ENCODE measurements at places on chromosomes 4 and X.

- DNase-seq, result peak; percentile 27
These were observed 15.3 kb downstream of the USP46 start for GRCh38 chr4:52643785-52644244.

DNA sequence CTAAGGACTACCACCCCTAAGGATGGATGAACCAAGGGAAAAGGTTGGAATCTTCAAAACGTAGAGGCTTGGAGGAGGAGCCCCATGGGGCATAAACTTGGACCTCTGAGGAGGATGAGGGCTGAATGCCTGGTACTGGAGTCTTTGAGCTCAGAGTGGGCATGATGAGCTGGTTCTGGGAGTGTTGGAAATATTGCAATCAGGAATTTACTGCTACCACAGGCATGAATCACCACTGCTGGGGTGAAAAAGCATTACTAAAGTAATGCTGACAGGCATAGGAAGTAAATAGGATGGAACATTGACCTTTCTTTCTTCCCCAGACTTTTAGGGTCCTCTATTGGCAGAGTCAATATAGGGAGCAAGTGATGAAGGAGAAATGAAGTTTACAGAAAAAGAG lies 105.8 kb upstream of the RPS6KA3 start:
- DNase-seq, result no peak

GRCh38 chr4:26590639-26591038 lies 6.8 kb downstream of the TBC1D19 start:
- DNase-seq, result no peak

GRCh38 chr4:146245850-146246249 lies 31.5 kb downstream of the REELD1 start:
- DNase-seq, result no peak

DNA sequence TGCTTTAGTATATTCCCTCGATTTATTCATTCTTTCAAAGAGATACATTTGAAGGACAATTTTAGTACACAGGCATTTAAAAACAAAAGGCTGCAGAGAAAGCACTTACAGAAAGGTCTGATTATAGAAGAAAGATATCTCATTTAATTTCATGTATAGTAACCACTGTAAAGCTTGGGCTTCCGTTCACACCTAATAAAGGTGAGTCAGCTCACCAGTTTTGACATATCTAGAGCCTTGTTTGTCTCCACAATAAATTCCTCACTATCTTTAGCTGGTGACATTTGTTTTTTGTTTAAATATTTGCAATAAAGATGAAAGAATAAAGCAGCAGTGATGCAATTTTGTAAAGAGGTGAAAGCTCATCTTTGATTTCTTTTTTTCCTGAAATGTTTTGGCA lies 1.1 kb upstream of the EPHA5 start:
- no peak for DNase-seq

- no peak for DNase-seq
These were observed 13.1 kb downstream of the RAB33A start for GRCh38 chrX:130184857-130185256.

DNA sequence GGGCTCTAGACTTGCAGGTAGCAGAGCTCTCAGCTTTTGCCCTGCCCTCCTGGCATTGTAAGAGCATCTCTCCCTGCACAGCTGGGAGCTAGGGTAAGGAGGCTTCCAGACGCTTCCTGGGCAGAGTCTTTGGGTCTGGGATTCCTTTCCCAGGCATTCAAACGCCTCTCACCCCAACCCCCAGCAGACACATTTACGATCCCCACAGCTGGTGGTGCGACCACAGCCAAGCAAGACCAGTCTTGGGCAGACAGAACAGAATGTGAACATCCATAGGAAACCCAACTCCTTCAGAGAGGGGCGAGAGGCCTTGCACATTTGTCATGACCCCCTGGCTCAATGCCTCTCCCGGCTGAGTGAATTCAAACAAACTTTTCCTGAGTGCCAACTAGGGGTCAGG lies 38.1 kb upstream of the CD99L2 start:
- DNase-seq, result no peak

- peak; percentile 7 for DNase-seq
These were observed 909.2 kb upstream of the PRKX start for GRCh38 chrX:4622486-4623167.

DNA sequence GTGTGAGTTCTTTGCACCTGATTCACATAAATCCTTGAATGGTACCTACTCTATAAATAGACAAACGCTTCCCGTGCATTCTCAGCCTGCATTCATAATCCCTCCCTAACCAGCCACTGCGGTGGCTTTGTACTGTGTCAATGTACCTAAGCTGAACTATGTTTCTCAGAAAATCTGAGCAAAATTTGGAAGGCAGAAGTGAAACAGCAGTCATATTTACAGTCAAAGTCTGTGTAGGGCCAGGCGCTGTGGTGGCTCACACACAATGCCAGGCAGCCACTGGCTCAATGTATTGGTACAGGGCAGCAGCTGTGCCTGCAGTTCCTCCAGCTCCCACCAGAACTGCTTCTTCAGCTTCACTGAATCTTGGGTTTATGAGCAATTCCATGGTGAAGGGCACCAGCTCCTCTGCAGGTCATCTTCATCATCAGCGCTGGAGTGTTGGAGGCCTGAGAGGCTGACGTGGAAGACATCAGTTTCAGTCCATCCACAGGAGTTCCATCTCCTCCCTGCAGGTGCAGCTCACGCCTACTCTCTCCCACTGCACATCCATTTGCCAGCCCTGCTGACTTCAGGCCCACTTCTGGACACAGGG lies 32.3 kb upstream of the IRF2 start:
- peak; percentile 12 for DNase-seq

DNA sequence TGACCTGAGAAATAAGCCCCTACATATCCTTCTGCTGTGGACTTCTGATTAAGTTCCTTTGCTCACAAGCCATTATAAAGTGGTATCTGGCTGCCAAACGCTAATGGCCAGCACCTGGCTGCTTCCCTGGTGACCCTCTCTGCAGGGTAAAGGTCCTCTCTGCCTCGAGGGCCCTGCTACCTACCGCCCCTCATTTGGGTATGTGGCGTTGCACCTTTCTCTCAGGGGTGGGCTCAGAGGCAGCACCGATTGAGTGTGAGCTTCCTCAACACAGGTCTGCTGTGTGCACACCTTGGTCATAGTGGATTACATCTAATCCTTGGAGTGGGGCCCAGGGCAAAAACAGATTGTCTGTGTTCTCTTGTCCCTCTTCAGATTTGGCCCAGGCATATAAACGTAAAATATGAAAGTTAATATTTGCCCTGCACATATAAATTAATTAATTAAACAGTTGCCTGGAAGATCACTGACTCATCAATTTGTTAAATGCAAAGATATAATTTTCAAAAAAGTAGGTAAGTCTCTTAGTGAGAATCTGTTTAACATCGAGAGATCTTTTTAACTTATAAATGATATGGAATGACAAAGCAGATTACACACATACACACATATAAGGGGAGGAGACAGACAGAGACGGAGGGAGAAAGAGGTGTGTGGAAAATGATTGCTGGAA lies 174.5 kb upstream of the SMIM31 start:
- DNase-seq, result no peak

GRCh38 chrX:119954374-119954773 lies 10.8 kb upstream of the NKAP start:
- DNase-seq, result no peak

- no peak for DNase-seq
These were observed 572.5 kb downstream of the MAGEB5 start for GRCh38 chrX:26788402-26788998.

DNA sequence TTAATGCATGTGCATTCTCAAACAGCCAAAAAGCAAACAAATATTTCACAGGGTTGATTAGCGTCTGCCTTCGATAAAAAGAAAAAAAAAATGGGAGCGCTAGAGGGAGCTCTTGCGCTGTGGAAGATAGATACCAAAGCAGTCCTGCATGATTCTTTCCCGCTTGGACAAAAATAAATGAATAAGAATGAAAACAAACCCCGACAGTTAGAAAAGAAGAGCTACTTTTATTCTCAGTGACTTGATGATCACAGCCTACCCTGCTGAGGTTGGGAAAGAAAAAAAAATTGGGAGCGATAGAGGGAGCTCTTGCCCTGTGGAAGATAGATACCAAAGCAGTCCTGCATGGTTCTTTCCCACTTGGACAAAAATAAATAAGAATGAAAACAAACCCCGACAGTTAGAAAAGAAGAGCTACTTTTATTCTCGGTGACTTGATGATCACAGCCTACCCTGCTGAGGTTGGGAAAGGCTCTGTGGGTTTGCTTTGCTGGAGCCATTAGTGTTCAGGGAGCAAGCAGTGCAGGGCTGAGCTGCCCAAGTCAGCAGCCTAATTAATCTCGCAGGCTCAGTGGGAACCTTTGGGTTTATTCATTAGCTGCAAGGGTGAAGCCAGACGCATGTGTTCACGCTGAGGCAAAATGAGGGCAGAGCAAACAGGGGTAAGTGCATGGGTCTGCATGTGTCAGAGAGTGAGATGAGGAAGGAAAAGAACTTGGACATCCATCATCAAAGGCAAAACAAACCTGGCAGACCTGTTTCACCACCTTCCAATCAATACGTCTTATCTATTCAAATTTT lies 249.3 kb upstream of the PRKX start:
- peak; percentile 38 for DNase-seq

GRCh38 chr4:112153211-112153791 lies 8.0 kb downstream of the FAM241A start:
- no peak for DNase-seq

GRCh38 chr4:93317561-93317960 lies 511.0 kb upstream of the ATOH1 start:
- no peak for DNase-seq

DNA sequence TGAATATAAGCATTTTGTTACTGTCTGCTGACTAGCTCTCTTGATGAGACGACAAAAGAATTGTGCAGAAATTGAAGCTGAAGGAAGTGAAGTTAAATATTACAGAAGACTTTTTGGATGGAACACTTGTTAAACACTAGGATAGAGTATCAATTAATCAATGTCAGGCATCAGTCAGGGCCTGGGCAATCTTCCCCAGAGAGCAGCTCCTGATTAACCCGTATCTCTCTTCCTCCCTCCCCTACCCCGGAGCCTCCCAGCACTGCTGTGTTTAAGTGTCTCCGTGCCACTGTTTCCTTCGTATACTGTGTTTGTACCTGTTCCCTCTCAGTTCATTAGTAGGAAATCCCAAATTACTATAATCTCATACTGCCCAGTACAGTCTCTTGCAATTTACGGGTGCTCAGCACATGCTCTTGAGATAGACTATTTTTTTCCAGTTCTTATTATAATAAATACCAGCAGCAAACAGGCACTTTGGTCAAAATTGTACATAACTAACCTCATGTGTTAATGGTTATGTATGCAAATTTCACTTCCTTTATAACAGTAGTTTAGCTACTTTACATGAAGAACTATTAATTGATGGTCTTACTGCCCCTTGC lies 765.7 kb upstream of the FTHL17 start:
- no peak for DNase-seq

DNA sequence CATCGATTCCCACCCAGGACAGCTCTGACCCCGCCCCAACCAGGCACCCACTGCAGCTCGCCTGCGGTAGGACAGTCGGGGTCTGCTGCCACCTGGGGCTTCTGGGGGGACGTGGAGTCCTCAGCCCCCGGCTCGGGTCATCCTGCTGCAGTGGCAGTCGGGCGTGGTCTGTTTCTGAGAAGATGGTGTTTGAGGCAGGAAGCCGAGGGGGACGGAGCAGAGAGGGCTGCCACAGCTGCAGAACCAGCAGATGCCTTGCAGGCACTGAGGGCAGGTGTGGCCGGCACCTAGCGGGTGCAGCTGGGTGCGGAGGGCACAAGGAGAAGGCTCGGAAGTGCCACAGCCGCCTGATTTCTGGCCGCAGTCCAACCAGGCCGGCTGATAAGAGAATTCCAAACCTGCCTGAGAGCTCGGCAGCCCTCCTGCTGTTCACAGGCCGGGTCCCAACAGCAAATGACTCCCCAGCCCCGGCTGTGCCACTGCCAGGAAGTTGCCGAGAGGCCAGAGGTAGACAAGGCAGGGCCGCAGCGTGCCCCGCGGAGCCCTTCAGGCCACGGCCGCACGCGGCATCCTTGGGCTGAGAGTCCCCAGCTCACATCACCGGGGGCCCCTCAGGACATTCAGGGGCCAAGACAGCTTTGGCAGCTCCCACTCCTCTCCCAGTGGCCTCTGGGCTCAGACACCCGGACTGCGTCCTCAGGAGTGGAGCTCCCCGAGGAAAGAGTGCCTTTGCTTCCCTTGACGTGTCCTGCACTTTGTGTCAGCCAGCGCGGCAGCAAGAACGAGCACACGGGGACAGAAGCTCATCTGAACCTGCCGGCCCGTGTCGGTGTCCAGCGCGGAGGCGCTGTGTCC lies 9.4 kb upstream of the CPLX1 start:
- no peak for DNase-seq

DNA sequence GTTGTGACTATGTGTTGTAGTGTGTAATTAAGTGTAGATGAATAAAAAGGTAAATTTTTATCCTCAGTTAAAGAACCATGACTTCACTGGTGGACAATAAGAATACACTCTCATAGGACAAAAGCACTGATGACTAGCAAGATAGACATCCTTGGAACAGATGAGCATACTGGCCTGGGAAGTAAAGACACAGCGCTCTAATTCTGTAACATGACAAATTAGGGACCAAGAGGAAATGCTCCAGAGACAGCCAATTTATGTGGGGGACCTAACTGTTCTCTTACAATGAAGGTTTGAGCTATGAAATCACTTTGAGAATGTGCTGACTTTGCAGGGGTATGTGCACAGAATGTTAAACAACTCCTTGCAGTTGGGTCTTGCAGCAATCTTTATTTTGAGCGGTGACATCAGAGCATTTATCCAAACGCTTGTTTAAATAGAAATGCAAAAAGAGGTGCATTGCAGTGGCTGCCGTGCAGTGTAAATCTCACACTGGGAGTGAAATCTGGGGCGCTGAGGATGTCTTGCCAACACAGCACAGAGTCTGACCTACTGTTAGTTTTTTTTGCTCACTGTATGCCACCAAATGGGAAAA lies 109.3 kb downstream of the MAGEC2 start:
- DNase-seq, result no peak

- DNase-seq, result no peak
These were observed 6.9 kb upstream of the TRIM2 start for GRCh38 chr4:153197301-153197700.

DNA sequence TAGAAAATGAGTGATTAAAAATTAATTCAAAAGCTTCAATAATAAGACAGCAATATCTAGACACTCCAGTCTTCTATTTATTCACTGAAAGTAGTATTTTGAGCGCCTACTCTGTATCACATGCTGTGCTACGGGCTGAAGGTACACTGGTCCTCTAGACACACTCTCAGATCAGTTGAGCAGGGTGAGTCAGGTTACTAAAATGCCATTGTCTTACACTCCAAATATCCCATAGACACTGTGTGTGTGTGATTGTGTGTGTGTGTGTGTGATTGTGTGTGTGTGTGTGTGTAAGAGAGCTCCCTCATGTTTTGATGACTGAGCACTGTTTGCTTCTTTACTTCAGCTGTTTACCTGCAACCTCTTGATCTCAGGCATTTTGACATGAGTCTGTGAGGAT lies 342.8 kb upstream of the BOD1L1 start:
- no peak for DNase-seq

- DNase-seq, result no peak
These were observed 6.2 kb upstream of the MAN2B2 start for GRCh38 chr4:6568689-6569332.
